Neural crest cell (in vitro differentiated cells): ENCODE measurements at places on chromosomes 11 and 22. TPM values are rescaled to one million over a fixed set of nuclear protein-coding genes. Genes with fewer than 3 reads are reported as not detected.

- DNase-seq, result no peak
These were observed 2.7 kb downstream of the RELA start for GRCh38 chr11:65660038-65660437.

DNA sequence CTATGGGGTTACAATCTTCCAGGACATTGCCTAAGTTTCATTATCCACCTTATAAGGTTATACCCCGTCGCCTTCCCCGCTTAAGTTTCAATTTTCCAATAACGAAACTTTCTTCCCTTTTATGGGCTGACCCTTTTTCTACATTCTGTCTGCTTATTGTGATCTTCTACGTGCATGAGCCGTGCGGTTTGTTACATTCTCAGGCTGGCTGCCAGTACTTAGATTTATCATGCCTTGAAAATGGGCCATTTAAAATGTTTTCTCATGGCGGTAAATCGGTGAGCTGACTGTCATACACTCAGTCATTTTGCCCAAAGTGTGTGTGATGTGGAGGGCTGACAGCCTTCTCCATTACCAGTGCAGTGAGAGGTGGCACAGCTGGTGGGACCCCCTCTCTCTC, 23.3 kb downstream of the DGCR6L start:
- no peak for DNase-seq

GRCh38 chr22:48402591-48403031, 1425.1 kb downstream of the BRD1 start:
- DNase-seq, result no peak

DNA sequence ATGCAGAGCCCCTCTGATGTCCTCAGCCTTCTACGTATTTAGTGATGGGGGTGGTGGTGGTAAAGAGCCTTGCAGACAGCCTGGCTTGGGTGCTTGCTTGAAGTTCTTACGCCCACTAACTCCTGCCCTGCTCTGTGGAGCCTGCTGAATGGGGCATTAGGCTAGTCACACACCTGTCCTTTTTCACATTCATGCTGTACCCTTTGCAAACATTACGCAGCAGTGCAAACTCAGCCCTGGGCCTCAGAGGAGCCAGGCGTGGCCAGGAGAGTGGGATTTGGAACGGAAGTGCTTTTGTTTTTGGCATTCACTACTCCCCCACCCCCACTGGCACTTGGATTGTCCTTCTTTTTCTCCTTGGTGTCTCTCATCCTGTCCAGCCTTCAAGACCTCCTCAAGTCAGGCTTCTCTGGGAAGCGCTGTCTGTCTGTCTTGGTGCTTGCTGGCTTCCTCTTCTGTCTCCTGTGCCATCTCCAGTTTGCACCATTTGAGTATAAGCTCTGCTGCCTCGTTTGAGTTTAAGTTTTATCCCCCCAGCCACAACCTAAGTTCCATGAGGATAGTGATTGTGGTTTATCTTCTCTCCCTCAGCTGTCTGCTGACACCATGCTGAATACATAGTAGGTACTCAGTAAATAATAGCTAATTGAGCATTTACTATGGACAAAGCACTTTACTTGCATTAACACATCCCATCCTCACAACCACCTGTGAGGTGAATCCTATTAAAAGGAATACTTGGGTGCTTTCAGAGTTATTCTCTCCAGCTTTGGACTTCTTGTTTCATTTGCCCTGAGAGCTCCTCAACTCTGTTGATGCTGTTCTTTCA, 26.7 kb downstream of the ZBTB16 start:
- no peak for DNase-seq

DNA sequence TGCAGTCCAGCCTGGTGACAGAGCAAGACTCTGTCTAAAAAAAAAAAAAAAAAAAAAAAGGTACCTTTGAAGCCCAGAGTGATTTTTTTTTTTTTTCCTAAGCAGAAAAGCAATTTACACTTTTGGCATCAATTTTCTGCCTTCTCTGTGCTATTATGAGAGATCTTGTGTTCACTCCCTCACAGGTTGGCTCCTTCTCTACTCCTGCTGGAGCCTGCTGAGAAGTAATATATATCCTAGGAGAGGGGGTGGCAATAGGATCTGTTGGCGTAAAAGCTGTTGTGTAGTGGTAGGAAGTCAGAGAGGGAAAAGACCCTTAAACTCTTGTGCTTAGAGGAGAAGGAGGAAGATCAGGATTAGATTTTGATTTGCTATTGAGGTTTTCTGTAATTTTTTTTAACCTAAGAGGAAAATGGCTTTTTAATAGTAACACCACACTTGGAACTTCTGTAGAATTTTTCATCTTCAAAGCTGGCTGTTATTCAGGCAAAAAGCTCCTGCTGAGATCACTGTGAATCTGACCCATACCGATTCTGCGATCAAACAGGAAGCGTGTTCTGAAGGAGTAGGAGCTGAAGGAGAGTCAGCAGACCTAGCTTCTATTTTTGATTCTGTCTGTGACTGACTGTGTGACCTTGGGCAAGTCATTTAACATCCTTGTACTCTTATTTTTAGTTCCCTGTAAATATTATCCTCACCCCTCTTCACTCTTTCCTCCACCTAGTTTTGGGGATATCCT, 77.7 kb downstream of the TRIM44 start:
- no peak for DNase-seq

DNA sequence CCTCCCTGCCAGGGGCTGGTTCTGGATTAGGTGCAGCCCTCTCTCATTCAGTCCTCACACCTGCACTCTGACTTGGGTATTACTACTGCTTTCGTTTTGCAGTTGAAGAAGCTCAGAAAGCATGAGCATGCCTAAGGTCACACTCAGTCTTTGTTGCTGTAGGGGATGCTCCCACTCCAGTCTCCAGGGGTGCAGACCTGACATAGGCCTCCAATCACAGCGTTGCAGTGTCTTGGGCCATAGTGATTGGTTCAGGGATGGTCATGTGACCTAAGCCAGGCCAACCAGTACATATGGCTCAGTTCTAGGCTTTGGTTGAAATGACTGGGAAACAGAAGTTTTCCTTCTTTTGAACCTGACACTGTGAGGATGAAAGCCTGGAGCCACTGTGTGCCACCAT, 61.7 kb downstream of the FBXO7 start:
- no peak for DNase-seq

GRCh38 chr11:34495239-34495723, 18.3 kb downstream of the ELF5 start:
- DNase-seq, result no peak

PDE3B gene
- total RNA-seq, result 24.1 and 24.3 TPM in 2 replicates

LUZP2 gene
- total RNA-seq, result 0.23 and 0.28 TPM in 2 replicates

BIRC3 gene
- 0.16 and 0.33 TPM in 2 replicates for total RNA-seq

- no peak for DNase-seq
These were observed 15.9 kb downstream of the SMIM38 start for GRCh38 chr11:69171476-69172240.
